Myocyte (in vitro differentiated cells): ENCODE measurements at places on chromosomes 6 and 20.
A peak's percentile ranks its signal among the peaks of the same experiment; 100 is the strongest.

GRCh38 chr20:23132930-23133559 lies 46.9 kb upstream of the CD93 start:
- DNase-seq: no peak

DNA sequence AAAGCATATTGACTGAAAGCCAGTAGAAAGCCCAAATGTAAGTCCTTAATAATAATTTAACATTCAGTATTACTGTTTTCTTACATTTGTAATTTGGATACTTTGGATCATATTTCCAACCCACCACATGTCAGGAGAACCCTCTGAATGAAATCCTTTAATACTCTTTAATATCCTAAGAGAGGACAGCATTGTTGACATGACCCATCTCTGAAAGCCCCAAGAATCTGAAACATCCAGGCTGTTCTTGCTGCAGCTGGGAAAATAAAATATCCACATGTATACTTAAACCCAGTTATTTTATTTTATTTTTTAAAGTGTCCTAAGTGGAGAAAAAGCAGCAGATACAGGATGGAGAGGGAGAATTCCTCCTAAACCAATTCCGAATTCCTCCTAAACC lies 130.8 kb upstream of the RIPOR2 start:
- peak; percentile 42 for DNase-seq

- DNase-seq: no peak
These were observed 336.5 kb downstream of the KIF16B start for GRCh38 chr20:16236589-16237241.

- no peak for DNase-seq
These were observed 336.6 kb downstream of the PREX1 start for GRCh38 chr20:48490961-48491831.

GRCh38 chr20:39773380-39774000 lies 811.3 kb downstream of the DHX35 start:
- DNase-seq: no peak

- no peak for DNase-seq
These were observed 50.0 kb upstream of the ELMO2 start for GRCh38 chr20:46456255-46457028.
